ENCODE measurements at places on chromosomes 2 and 18.

DNA sequence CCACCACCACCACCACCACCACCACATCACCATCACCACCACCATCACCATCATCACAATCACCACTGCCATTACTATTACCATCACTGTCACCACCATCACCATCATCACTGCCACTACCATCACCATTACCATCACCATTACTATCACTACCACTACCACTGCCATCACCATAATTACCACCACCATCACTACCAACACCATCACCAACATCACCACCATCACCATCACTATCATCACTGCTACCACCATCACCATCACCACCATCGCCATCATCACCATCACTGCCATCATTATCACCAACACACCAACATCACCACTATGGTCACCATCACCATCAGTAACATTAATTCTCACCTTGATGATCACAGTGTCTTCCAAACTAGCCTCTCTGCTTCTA lies 291.4 kb downstream of the TGIF1 start:
- no peak for DNase-seq

- DNase-seq, result no peak
Observed at GRCh38 chr2:103445347-103445746, 683.5 kb downstream of the TMEM182 start.

DNA sequence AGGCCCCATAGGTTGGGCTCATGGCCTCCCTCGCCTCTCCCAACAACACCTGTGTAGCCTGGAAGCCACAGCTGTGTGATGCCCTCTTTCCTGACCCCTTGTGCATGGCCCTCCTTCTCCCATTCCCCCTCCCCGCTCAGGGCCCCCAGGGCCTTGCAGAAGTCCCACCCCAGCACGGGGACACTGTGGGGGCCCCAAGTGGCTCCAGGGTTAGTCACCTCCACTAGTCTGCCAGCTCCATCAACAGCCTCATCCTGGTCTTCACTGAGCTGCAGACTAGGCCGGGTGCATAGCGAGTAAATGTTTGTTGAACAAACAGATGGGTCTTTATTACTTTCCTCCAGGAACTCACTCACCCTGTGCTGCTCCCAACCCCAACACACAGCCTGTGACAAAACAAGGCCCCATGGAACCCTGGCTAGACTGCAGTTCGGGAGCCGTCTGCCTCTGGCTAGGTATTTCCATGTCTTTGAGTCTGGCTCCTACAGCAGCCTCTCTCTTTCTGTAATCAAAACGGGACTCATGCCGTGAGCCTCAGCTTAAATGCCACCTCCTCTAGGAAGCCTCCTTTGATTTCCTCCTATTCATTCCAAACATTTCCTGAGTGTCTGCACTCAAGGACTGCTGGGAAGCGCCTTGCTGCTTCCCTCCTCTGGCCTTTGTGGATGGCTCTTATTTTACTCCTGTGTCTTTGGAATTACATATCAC lies 109.9 kb upstream of the ID2 start:
- DNase-seq, result no peak

DNA sequence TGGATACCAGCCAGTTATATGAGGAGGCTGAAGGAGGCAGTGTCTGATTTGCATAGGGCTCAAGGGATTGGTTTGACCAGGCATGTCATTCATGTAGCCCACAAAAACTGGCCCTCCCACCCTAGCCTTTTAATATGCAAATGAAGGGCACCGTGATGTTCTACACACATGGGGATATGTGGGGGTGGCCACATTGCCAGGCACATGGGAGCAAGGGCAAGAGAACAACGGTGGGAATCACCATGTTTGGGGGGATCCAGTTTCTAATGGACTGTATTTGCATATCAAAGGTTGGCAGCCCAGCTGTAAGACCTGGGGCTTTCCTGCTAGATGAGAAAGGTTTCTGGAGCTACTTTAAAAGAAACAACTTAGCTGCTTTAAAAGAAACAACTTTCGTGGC lies 65.1 kb upstream of the SLC25A52 start:
- no peak for DNase-seq

GRCh38 chr2:29841386-29842004 lies 79.9 kb downstream of the ALK start:
- DNase-seq, result no peak

DNA sequence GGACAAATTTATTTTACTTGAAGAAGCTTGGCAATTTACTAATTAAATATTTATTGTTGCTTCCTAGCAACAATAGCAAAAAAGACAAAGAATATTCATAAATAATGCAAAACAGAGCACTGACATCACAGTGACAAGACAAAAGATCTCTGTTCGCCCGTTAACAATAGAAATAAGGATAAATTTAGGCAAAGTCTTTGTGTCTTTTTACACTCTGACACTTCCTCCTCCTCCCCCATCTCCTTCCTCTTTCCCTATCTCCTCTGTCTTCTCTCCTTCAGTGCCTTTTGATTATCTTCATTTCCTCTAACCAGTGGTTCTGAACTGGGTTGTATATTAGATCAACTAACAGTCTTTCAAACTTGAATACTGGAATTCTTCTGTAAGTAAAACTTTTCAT lies 808.4 kb downstream of the ERBB4 start:
- DNase-seq, result no peak

GRCh38 chr2:159846564-159846963 lies 48.6 kb upstream of the CD302 start:
- no peak for DNase-seq

DNA sequence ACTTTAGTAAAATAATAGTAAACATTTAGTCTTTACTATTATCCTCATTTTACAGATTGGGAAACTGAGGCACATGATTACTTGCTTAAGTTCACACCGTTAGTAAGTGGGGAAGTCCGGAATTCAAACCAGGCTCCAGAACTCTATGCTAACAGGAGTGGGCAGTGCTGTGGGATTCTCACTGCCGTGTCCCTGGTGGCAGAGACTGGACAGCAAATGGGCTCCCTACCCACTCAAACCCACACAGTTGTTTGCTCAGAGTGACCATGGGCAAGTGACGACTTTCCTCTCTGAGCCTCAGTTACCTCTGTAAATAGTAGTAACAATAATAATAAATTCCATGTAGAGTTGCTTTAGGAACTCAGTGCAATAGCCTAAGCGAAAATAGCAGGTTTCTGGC lies 24.0 kb downstream of the MAIP1 start:
- DNase-seq, result no peak

DNA sequence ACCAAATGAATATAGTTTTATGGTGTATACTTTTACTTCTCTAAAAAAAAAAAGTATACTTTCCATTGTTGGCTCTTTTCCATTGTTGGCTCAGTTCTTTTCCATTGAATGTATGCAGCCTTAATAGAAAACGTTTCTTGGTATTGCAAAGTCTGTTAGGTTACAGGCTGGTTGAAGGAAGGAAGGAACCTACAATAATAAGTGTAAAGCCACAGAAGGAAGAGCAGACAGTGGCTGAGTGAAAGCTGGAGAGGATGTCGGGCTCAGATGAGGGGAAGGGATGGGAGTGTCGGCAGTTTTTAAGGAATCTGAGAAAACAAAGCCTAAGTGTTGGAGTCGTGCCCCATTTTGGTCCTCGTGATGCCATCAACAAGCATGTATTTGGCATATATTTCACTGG lies 6.8 kb downstream of the COPS8 start:
- no peak for DNase-seq

Measured in stimulated activated CD4-positive, alpha-beta T cell treated with anti-CD3 and anti-CD28 coated beads, Interleukin-12 subunit alpha, Interleukin-12 subunit beta, amount 100 ng/mL, for 4 hours (primary cell).